Stimulated activated CD4-positive, alpha-beta T cell treated with anti-CD3 and anti-CD28 coated beads, Interleukin-15, amount 100 ng/mL, for 1 hour (primary cell): ENCODE measurements at places on chromosomes 1 and 21.

- DNase-seq: no peak
Observed at GRCh38 chr1:204994086-204994862, 48.7 kb upstream of the CNTN2 start.

DNA sequence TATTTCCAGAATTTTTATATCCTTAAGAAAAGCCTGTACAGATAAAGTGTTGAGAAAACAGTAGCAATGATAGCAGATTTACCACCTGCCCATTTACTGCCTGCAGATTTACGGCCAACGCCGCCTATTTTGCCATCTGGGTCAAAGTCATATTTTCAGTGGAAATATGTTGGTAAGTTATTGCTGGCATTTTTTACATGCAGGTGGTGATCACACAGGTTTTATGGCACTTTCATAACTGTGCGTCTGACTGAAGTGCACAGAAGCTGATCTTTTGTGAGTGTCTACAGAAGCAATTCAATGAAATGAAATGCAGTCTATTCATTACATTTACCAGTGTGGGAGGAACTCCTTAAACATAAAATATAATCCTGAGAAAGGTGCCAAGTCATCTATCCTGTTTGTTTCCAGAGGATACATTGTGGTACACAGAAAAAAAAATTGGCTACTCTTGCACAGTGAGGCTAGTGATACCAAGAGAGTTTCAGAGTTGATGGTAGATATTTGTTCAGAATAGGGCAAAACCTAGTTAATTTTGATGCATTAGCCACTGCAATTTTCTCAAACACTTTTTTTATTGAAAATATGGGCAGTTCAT is 458.5 kb downstream of the NEGR1 start:
- DNase-seq: no peak

- no peak for DNase-seq
Observed at GRCh38 chr1:72434070-72434469, 151.7 kb upstream of the NEGR1 start.

- DNase-seq: no peak
Observed at GRCh38 chr21:36661511-36662309, 37.2 kb upstream of the SIM2 start.

DNA sequence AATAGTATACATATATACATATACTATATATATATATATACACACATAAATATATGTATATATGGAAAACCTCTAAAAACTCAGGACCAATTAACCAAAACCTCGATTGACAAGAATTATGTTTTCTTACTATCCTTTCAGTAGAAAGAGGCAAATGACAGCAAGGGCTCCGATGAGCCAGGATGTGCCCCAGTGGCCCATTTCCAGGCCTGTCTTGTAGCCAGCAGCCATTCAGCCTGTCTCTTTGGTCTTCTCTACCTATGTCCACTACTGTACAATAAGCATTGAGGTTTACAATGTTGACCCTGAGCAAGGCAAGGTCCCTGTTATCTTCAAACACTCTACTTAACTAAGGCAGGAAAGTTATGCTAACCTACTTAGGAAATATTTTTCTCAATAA is 9.8 kb downstream of the KCNA2 start:
- no peak for DNase-seq

DNA sequence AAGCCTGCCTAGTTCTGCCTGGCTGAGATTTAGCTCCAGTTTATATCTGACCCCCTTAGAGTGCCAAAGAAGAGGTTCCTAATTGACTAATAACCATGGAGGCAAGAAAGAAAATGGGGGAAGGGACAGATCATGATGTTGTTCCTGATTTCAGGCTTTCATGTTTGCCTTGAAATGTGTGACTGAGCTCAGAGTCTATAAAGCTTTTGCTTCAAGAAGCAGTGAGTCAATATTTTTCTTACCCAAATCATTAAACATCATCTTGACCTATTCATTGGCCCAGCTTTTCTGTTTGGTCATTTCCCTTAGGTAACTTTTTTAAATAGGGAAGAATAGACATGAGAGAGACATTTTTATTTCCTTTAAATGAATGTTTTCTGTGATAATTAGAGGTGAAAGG is 55.9 kb downstream of the HHAT start:
- no peak for DNase-seq
